ENCODE measurements at places on chromosomes 12 and 14.

- DNase-seq = no peak
These were observed 23.3 kb downstream of the PPP1R36 start for GRCh38 chr14:64573109-64573508.

DNA sequence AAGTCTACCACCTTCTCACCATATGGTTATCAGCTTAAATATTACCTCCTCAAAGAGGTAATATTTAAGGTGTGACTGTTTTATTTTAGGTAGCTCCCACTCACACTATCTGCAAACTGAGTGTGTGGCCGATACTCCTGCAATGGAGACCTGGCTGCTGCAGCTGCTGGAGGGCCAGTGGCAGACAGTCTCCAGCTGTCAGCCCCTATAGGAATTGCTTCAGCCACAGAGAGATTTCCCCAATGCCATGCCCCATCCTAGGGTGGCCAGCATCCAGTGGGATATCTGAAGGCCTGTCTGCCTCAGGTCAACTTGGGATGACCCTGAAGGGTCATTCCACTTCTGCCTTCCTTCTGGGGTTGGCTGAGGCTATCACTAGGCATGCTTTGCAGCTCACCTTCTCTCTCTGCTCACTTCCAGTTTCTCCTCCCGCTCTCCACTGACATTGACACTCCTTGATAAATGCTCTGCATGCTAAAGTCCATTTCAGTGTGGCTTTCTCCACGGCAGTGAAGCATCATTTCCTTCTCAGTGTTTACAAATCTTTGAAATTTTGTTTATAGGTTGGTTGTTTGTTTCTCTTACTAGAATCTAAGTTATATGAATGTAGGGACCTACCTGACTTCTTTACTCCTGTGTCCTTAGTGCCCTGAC lies 90.2 kb upstream of the USP44 start:
- DNase-seq = no peak

DNA sequence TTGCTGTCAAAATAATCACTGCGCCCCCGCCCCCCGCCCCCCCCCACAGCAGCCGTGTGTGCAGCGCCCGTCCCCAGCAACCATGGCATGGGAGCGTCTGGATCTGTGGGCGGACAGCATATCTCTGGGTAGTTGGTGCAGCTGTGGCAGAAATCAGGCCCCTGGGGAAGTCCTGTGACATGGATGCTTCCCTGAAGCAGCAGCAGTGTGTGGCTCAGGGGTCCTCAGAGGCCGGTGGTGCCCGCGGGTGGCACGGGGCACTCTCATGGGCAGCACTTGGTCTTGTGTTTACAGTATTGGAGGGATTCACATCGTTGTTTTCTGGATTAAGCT lies 19.2 kb downstream of the XRCC3 start:
- DNase-seq = no peak

- no peak for DNase-seq
These were observed 111.0 kb upstream of the LHX5 start for GRCh38 chr12:113582521-113583218.

- no peak for DNase-seq
These were observed 5.5 kb downstream of the OR10AD1 start for GRCh38 chr12:48197549-48197970.

DNA sequence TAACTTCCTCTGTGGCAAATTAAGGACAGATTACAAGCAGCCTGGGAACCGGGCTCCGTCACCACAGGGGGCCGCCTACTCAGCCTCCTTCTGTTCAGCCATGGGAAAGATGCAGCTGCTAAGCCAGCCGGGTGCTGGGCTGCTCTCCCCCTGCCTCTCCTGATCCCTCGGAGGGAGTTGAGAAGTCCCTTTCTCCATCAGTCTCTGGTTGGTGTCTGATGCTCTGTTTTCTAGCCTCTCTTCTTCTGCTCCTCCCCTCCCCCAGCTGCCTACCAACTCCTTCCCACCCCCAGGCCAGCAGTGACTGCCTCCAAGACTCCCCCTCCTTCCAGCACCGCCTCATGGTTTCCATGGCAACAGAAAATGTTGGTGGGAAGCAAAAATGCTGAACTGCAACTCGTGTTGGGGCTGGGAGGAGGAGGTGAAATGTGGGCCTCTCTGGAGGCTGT lies 486.7 kb downstream of the APAF1 start:
- no peak for DNase-seq

- no peak for DNase-seq
These were observed at the start of gene GPR65 for GRCh38 chr14:88005050-88005481. GPR65 (plus strand) TSS chr14:88005135; CDS start chr14:88010848, 5,713 bp downstream.

GRCh38 chr12:78321696-78322095 lies 491.0 kb downstream of the NAV3 start:
- DNase-seq = no peak

GRCh38 chr12:95390932-95391331 lies 83.0 kb upstream of the METAP2 start:
- DNase-seq = no peak

- DNase-seq = no peak
These were observed 621.0 kb downstream of the BCL11B start for GRCh38 chr14:98651037-98651436.

DNA sequence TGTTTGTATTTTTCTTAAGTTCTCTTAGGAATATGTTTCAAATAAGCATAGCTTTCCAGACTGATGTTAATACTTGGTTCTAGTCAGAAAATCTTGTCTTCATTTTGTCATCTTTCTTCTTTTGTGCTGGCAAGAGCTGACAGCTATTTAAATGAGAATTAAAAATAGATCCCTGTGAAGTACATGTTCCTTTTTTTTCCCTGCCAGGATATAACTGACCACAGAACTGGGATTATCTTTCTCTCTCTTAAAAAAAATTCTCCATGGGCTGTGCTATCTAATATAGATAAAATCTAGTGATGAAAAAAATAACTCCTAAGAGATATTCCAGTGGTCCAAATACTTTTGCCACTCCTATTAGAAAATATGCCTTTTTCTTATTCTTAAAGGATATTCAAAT lies 163.4 kb downstream of the AKAP6 start:
- no peak for DNase-seq

DNA sequence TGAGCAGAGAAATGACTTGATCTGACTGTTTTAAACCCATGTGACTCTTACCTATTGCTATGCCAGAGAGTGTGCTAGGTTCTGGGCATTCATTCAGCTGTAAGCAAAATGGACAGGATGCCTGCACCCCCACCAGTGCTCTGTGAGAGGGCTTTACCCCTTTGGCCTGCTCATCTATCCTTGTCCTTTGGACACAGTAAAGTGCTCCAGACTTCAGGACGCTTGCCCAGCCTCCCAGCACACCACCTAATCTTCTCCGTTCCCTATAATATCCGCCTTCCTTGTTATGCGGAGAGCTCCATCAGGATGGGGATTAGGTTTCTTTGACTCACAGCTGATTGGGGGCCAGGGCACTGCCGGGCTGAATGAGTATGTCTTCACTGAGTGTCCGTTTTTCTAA lies 4.4 kb upstream of the ZNF839 start:
- no peak for DNase-seq

- no peak for DNase-seq
These were observed 35.2 kb downstream of the LGR5 start for GRCh38 chr12:71474791-71475190.

DNA sequence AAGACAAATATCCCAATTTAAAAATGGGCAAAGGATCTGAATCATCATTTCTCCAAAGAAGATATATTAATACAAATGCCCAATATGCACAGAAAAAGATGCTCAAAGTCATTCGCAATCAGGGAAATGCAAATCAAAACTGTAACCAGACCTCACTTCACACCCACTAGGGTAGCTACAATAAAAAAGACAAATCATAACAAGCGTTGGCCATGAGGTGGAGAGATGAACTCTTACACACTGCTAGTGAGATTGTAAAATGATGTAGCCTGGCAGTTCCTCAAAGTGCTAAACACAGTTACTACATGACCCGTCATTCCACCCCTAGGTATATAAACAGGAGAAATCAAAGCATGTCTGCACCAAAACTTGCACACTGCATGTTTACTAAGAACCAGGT lies 30.4 kb downstream of the CDC42BPB start:
- no peak for DNase-seq

DNA sequence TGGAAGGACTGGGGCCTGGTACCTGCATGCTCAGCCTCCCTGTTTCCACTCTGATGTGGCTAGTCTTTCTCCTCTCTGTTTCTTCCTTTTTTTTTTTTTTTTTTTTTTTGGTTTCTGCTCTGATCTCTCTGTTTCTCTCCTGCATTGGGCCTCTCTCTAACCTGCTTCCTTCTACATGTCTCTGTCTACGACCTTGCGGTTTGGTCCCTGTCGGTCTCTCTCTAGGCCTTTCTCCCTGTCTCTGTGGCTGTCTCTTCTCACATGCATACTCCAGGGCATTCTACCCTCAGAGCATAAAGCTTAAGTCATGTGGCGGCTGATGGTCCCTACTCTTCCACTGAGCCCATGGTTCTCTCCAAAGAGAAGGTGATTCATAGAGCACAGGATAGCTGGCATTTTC lies 1096.6 kb downstream of the BCL11B start:
- no peak for DNase-seq

Data from epithelial cell of prostate (primary cell).